Smooth muscle cell of the umbilical artery (primary cell): ENCODE measurements at places on chromosomes 6 and 20. TPM values are rescaled to one million over a fixed set of nuclear protein-coding genes. Genes with fewer than 3 reads are reported as not detected.

The EYA4 gene
- under 0.01 TPM in 1 of 2 replicates, not detected in the other for total RNA-seq

The HLA-DRB5 gene
- 0.09 TPM in 1 of 2 replicates, not detected in the other for total RNA-seq

The DEFB124 gene
- not detected in 2 replicates for total RNA-seq

The SRMS gene
- total RNA-seq, result not detected in 2 replicates

The ADGRF5 gene
- under 0.01 and 0.09 TPM in 2 replicates for total RNA-seq

The TCP11 gene
- 0.46 TPM in 1 of 2 replicates, not detected in the other for total RNA-seq

The PPP2R5D gene
- 19.6 and 33.6 TPM in 2 replicates for total RNA-seq

The LY6G6C gene
- total RNA-seq, result not detected in 2 replicates

The RSPO3 gene
- 0.18 and 1.2 TPM in 2 replicates for total RNA-seq

The PRR18 gene
- not detected in 2 replicates for total RNA-seq

The TBX18 gene
- total RNA-seq, result 3.6 and 14.5 TPM in 2 replicates

The AVP gene
- not detected in 2 replicates for total RNA-seq

The VSX1 gene
- total RNA-seq, result not detected in 2 replicates

The CDH22 gene
- total RNA-seq, result not detected in 2 replicates

The AGPAT1 gene
- total RNA-seq, result 19.3 and 28.4 TPM in 2 replicates

The SLC22A16 gene
- total RNA-seq, result not detected in 2 replicates

The GPLD1 gene
- under 0.01 and 0.32 TPM in 2 replicates for total RNA-seq

The SULF2 gene
- 21.5 and 34.4 TPM in 2 replicates for total RNA-seq

The PPIL6 gene
- total RNA-seq, result 2.9 and 4.5 TPM in 2 replicates

The RBPJL gene
- not detected in 2 replicates for total RNA-seq

The MYCT1 gene
- 0.46 and 0.59 TPM in 2 replicates for total RNA-seq

The COL9A1 gene
- not detected in 2 replicates for total RNA-seq

The EYA2 gene
- total RNA-seq, result not detected in 2 replicates

The SDCBP2 gene
- total RNA-seq, result 1.2 and 1.8 TPM in 2 replicates

The TFAP2A gene
- not detected in 2 replicates for total RNA-seq

The PTK7 gene
- 257 and 544 TPM in 2 replicates for total RNA-seq

The KCNG1 gene
- 108 and 313 TPM in 2 replicates for total RNA-seq

The IMPG1 gene
- not detected in 2 replicates for total RNA-seq

The BPIFB1 gene
- total RNA-seq, result not detected in 2 replicates

The RFX6 gene
- not detected in 2 replicates for total RNA-seq

The TGM2 gene
- total RNA-seq, result 1,934 and 2,042 TPM in 2 replicates

The GRM1 gene
- total RNA-seq, result not detected in 2 replicates

The FAM50B gene
- 7.3 and 8.6 TPM in 2 replicates for total RNA-seq

The PBOV1 gene
- total RNA-seq, result not detected in 2 replicates

The NRN1 gene
- total RNA-seq, result 0.30 and 1.6 TPM in 2 replicates

The PPP1R14C gene
- under 0.01 and 0.09 TPM in 2 replicates for total RNA-seq

The UNC5CL gene
- under 0.01 TPM in 1 of 2 replicates, not detected in the other for total RNA-seq

The TP53INP2 gene
- 4.2 and 5.0 TPM in 2 replicates for total RNA-seq

The SLC26A8 gene
- 0.05 TPM in 1 of 2 replicates, not detected in the other for total RNA-seq

The OPN5 gene
- total RNA-seq, result not detected in 2 replicates

The FRK gene
- 0.09 and 0.30 TPM in 2 replicates for total RNA-seq

The RHAG gene
- not detected in 2 replicates for total RNA-seq

The DOK5 gene
- 17.2 and 19.8 TPM in 2 replicates for total RNA-seq

The POU5F1 gene
- total RNA-seq, result 0.30 and 0.51 TPM in 2 replicates

The GNAS-AS1 gene
- total RNA-seq, result 0.89 and 1.5 TPM in 2 replicates

The BICRAL gene
- 3.9 and 5.1 TPM in 2 replicates for total RNA-seq

The SLC22A2 gene
- total RNA-seq, result 0.23 and 3.0 TPM in 2 replicates

The PRR3 gene
- total RNA-seq, result 4.5 and 6.2 TPM in 2 replicates

The ROMO1 gene
- total RNA-seq, result 62.5 and 200 TPM in 2 replicates

The MRAP2 gene
- total RNA-seq, result 0.23 and 0.59 TPM in 2 replicates

The DNAH8 gene
- total RNA-seq, result not detected in 2 replicates

The PXDC1 gene
- 61.4 and 67.1 TPM in 2 replicates for total RNA-seq

The MOG gene
- total RNA-seq, result not detected in 2 replicates

The VWA7 gene
- total RNA-seq, result 0.09 TPM in 1 of 2 replicates, not detected in the other
